ENCODE measurements at places on chromosomes 4 and X. TPM values are rescaled to one million over a fixed set of nuclear protein-coding genes. Genes with fewer than 3 reads are reported as not detected.

The EDA gene
- 0.60 TPM for total RNA-seq

The PHOX2B gene
- not detected for total RNA-seq

The FRAS1 gene
- total RNA-seq = 1.5 TPM

The ATG4A gene
- total RNA-seq = 10.2 TPM

The FHIP1A gene
- 0.17 TPM for total RNA-seq

The SRPX gene
- 7.3 TPM for total RNA-seq

The GPRASP3 gene
- 3.7 TPM for total RNA-seq

The PPEF1 gene
- total RNA-seq = 1.2 TPM

The MAGIX gene
- total RNA-seq = 1.7 TPM

The SMARCAD1 gene
- total RNA-seq = 5.3 TPM

The FAM47A gene
- total RNA-seq = not detected

The PAGE1 gene
- total RNA-seq = not detected

The TBX22 gene
- total RNA-seq = not detected

The MAGEA1 gene
- not detected for total RNA-seq

The OTUD6A gene
- total RNA-seq = not detected
